ENCODE measurements at places on chromosomes 1 and 21.
A peak's percentile ranks its signal among the peaks of the same experiment; 100 is the strongest.

DNA sequence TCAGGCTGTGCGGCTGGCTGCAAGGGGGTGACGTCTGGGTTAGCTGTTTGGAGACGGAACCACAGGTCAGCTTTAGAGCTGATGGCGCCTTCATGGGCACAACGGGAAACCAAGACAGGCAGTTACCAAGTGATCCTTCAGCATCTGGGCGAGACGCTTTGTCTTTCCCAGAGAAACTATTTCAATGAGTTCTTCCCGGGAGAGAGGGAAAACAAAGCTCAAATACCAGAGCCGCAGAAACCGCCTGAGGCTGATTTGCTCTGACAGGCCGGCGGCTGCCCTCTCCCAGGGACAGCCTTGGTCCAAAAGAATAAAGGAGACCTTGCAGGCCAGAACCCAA is 76.5 kb downstream of the CD58 start:
- DNase-seq = no peak

DNA sequence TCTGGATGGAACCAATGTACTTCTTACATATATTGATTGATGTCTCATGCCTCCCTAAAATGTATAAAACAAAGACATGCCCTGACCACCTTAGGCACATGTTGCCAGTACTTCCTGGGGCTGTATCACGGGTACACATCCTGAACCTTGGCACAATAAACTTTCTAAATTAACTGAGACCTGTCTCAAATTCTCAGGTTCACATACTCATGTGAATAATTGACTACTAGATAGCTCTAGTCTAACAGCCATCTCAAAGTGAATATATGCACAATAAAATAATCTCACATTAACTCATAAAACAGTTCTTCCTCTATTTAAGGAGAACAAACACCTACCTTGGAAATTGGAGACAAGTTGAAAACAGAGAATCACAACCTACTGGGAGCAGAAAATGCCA is 5.6 kb downstream of the DNAI4 start:
- no peak for DNase-seq

DNA sequence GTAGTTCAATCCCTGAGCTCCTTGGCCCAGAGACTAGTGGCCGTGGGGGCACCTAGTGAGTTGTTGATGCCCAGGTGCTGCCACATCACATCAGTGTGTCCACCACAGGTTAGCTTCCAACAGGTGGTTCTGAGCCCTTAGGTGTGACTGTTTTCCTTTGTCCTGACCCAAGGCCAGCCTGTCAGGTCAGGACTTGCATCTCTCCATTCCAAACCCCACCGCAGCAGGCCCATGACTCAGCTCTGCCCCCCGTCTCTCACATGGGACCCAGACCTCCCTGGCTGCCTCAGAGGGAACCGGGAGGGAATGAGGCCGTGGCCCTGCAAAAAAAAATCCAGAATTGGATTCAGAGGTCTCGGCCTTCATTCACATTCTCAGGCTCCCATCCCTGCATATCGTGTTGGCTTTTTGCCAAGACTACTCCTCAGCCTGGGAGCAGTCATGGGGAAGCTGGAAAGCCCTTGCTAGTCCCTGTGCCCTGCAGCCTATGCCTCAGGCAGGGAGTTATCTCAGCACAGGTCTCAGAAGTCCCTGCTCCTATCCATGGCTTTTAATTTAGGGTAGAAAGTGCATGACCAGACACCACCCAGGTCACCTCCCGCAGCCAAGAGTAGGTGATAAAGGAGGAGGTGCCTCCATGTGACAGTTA is 7.2 kb downstream of the INAVA start:
- no peak for DNase-seq

- DNase-seq = no peak
These were observed 84.3 kb downstream of the CAPZB start for GRCh38 chr1:19400875-19401534.

DNA sequence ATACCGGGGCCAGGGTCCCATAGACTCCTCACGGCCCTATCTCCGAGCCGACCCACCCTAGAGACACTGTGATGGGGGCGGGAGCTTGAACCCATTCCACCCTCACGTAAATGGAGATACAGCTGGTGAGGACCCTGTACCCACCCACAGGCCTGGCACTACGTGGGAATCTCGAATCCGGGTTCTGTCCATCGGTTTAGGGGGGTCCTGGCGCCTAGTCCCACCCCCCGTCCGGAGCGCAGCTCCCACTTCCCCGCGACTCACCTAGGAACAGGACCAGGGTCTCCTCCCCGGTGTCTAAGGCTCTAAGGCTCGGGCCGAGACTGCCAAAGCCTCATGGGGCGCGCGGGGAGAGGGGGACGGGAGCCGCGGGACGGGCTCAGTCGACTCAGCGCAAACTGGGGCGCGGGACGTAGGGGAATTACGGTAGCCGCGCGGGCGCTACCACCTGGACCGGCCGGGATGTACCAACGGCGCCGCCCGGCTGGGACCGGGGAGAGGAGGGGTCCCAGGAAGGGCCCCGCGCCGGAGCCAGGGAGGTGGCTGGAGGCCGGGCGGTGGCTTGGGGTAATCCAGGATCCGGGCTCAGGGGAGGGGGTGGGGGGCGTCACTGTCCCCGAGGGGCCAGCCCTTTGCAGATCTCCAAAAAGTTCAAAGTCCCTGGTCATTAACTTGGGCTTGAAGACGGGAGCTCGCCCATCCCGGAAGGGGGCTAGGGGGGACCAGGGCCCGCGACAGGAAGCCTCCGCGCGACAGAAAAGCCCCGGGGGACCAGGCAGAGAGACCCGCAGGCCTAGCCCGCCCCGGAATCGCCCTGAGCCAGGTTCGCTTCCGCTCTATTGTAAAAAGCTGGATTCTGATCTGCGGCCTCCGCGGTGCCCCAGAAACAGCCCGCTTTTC is 1.0 kb downstream of the PLEKHG5 start:
- DNase-seq = no peak

GRCh38 chr1:57229076-57229475 is 194.8 kb downstream of the DAB1 start:
- DNase-seq = no peak

DNA sequence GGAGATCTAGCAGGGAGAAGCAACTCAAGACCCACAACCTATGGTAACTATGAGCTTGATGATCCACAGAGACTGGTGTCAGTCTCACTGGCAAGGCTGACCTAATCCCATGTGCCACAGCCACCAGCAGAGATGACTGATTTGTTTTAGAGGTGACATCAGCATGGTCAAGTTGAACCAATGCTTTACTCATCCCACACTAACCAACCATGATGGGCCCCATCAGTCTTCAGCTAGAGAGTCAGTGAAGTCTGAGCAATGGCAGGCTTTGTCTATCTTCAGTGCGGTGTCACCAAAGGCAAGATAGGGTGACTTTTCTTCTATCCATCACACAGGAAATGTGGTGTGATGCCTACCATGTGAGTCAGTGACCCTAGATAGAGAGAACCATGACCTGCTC is 1470.7 kb downstream of the NCAM2 start:
- DNase-seq = no peak

DNA sequence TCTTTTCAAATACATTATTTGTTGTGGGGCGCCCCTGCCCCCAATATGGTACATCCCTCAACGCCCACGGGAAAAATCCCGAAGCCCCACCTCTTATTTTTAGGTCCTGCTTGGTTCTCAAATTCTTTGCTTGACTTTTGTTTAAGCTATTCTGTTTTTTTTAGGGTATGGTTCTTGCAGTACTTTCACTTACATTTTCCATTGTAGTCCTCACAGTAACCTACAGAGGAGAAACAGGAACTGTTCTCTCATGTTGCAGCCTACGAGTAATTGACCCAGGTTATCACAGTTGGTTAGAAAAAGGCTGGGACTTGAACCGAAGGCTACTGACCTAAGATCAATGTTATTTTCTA is 697 bp upstream of the C21orf91 start:
- DNase-seq = peak; percentile 84

GRCh38 chr1:234701737-234702341 is 91.9 kb upstream of the IRF2BP2 start:
- DNase-seq = no peak

- no peak for DNase-seq
These were observed 29.6 kb upstream of the RGS8 start for GRCh38 chr1:182713939-182714338.

DNA sequence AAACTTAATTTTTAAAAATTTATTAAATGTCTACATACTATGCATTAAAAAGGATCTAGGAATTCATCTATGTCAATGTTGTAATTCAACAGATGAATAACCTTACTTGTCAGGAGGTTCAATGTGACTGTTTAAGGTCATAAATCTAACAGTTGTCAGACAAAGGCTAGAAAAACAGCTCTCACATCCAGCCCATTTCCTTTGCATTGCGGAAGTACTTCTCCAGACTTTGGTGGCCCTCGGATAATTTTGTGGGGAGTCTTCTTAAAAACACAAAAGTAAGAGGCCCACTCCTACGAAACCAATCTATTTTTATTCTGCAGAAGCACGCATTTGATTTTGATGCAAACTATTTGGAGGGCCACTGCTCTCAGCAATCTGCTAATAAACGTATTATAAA is 122.6 kb upstream of the CHRM3 start:
- no peak for DNase-seq

GRCh38 chr21:45042664-45043161 is 31.7 kb upstream of the ADARB1 start:
- no peak for DNase-seq

DNA sequence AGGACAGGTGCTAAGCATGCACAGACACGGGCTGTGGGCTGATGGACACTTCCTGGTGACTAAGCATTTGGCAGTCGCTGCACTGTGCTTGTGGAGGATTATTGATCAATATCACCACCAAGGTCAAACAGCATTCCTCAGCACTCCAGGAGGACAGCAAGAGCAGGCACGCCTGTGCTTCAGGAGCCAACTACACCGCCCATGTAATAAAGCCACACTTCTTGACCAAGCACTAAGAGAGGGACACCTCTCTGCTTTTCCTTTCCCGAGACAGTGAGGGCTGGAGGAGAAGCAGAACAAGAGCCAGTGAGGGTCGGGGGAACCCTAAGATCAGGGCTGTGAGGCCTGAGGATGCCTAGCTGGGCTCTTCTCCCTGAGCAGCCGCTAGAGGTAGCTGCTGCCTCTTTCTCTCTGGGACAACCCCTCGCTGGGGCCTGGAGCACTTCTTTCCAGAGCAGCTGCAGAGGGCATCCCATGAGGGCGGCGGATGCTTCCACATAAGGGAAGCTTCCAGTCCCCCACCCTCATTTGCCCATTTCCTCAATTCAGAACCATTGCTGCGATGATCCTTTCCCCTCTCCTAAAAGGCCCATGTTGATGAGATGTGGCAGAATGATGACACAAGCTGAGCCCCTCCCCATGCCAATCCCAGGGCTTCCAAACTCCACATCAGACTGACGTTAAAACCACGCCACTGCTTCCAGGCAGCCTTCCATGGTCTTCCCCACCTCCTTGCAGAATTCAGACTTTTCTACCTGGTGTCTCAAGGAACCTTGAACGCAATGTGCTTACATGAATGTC is 19.1 kb downstream of the RAB7B start:
- peak; percentile 60 for DNase-seq

DNA sequence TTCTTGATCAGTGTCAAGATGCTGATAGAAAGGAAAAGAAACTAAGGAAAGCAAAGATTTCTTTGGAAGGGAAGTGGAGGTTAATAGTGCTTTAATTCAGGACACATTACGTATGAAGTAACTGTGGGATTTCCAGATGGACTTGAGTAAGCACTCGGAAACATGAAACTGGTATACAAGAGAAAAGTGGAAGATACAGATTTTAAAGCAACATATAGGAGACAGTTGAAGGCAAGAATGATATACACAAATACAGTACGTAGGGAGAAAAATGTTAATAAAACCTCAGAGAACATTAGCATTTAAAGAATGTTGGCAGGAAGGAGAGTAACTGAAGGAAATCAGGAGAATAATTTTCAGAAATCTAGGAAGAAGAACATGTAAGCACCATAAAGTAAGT is 730.9 kb upstream of the ADGRL2 start:
- no peak for DNase-seq

DNA sequence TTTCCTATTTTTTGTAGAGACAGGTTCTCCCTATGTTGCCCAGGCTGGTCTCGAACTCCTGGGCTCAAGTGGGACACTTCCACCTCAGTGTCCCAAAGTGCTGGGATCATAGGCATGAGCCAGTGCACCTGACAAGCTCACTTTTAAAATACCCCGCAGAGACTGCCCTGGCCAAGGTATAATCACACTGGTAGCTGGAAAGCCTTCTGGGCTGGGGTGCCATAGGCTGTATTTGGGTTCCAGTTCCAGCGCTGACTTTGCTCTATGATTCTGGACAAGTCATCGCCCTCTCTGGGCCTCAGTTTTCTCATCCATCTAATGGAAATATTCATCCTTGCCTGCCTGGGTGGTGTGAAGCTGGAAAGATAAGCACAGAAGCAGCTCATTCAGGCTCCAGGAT is 10.4 kb downstream of the LDLRAD1 start:
- no peak for DNase-seq

GRCh38 chr1:85490270-85490985 is 25.5 kb upstream of the DDAH1 start:
- DNase-seq = no peak

DNA sequence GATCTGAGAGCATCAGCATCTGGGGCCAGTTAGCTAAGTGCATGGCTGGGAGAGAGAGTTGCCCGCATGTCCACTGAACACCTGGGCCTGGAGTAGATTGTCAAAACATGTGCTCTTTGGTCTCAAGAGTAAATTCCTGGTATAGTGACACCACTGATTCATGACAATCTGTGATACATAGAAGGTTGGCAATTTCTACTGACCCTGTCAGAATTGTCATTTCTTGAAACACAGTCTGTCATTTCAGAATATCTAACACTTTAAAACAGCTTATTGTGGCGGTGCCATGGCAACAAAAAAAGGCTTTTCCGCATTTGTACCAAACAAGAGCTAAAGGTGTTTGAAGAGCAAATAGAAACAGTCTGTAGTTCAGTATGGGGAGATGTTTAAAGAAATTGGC is 186.4 kb upstream of the FAM78B start:
- DNase-seq = no peak

DNA sequence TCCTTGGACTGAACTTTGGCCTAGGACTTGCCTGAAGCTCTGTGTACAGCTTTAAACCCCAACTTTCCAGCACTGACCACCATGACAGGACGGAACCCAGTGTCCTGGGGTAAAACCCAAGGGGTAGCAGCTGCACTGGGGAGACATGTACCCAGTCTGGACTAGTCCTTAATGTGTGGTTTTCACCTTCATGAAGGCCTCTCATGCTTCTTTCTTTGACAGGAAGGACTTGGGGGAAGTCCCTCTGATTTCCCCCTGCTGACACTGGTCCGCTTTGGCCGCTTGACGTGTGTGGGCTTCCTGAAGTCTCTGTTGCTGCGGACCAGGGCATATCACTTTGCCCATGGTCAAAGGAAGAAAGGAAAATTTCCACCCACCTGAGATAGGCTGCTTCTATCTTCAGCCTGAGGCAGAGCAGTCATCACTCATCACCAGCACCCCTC is 66.3 kb upstream of the PRDX6 start:
- DNase-seq = peak; percentile 81

Measured in inflammatory macrophage treated with lipopolysaccharide for 4 hours (primary cell).